Sciatic nerve (tissue), 2 donors: ENCODE measurements at places on chromosomes 2 and 18.

GRCh38 chr18:34977838-34978532 is 63.2 kb upstream of the MAPRE2 start:
- no peak for DNase-seq

DNA sequence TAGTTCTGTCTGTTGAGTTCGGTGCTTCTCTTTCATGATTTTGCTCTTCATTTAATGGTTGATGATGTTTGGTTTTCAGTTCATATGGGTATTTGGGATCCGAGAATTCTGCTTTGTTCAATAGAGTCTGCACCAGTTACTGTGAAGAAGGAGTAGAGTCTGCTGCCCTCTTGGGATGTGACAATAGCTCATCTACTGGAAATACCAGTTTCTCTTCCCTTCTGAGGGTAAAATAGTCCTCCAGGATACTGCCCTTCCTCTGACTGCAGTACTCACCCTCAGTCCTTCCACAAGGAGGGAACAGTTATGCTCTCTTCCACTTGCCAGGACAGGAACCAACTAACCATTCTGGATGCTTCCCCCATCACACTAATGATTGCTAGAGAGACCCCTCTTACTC is 12.5 kb upstream of the TNFAIP6 start:
- no peak for DNase-seq

- no peak for DNase-seq
These were observed 511.2 kb upstream of the FSIP2 start for GRCh38 chr2:185227391-185227790.

- no peak for DNase-seq
These were observed 109.1 kb downstream of the HAUS1 start for GRCh38 chr18:46213295-46213694.

DNA sequence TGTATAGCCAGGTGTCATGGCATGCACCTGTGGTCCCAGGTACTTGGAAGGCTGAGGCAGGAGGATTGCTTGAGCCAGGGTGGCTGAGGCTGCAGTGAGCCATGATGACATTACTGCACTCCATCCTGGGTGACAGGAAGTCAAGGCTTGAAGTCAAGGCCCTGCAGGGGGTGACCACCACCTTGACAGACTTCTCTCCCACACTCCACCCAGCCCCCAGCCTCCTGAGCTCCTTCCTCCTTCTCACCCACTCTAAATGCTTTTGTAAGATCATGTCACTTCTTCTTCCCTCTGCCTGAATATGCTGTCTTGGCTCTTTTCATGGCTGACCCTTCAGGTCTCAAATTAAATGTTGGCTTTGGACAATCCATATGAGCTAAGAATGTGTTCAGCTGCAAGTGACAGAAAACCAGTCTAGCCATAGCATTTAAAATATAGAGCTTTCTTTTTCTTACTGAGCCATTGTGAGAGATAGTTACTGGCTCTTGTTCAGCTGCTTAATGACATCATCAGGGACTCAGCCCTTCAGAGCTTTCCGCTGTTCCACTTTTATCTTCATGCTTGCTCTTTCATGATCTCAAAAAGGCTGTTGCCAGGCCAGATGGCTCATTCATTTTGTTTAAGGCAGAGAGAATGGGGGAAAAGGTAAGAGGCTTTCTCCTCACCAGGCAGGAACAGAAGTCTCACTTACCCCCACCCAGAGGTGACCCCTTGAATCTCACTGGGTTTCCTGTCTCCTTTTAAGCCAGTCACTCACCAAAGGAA is 36.7 kb upstream of the TTC39C start:
- no peak for DNase-seq

GRCh38 chr2:217099561-217099960 is 239.7 kb upstream of the TNP1 start:
- DNase-seq: no peak
